ENCODE measurements at places on chromosomes 2 and 18.
A peak's percentile ranks its signal among the peaks of the same experiment; 100 is the strongest.

- no peak for DNase-seq
- H3K4me3 ChIP-seq: peak within 1 kb of the TSS; percentile 22
- no peak within 1 kb of the TSS for H3K27ac ChIP-seq
- no peaks in the 10 kb centered on the region for H3K36me3 ChIP-seq
Observed at GRCh38 chr18:50559752-50560680, at the start of gene MAPK4. MAPK4 (plus strand) TSS chr18:50560087; CDS start chr18:50663959, 103,872 bp downstream.

GRCh38 chr2:177172034-177172880 lies 40.3 kb upstream of the HNRNPA3 start:
- H3K4me1 ChIP-seq: no peaks in the 10 kb centered on the region
- H3K27me3 ChIP-seq: no peaks in the 10 kb centered on the region
- DNase-seq: no peak
- no peak overlapping the region for H3K4me3 ChIP-seq

GRCh38 chr2:69765096-69765380 lies 23.1 kb downstream of the ANXA4 start:
- H3K4me1 ChIP-seq: peaks cover 6% of the 10 kb centered on the region
- H3K4me3 ChIP-seq: no peak overlapping the region
- H3K27me3 ChIP-seq: no peaks in the 10 kb centered on the region
- no peaks in the 10 kb centered on the region for H3K36me3 ChIP-seq

DNA sequence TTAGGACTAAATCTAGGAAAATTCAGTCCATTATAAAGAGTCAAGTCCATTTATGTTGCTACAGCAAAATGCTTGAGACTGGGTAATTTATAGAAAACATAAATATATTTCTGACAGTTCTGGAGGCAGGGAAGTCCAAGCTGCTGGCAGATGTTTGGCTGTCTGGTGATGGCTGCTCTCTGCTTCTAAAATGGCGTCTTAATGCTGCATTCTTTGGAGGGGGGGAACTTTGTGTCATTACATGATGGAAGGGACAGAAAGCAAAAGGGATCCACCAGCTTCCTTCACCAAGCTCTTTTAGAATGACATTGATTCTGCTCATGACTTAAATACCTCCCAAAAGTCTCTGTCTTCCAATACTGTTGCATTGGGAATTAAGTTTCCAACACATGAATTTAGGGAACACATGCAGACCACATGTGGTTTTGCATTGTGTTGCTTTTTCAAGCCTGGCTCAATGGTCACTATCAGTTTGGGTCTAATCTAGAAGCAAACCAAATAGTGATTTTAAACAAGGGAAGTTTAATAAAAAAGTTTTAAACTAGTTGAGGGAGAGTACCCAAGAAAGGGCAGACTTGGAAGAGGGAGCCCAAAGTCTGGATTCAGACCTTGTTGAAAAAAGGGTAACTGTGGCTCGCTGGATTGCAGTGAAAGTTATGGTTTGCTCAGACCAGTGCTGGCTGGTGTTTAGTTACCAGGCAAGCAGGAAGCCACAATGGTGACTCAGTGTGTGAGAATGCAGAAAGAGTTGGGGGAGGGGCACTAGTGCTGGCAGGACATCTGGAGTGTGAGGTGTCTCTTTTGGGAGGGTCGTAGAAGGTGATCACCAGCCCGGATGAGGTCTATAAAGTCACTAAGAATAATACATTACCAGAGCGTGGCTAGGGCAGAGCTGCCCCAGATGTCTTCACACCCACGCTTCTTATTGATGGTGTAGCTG lies 30.8 kb downstream of the C18orf54 start:
- H3K27ac ChIP-seq: no peak overlapping the region
- no peaks in the 10 kb centered on the region for H3K36me3 ChIP-seq
- no peaks in the 10 kb centered on the region for H3K27me3 ChIP-seq
- H3K4me1 ChIP-seq: no peaks in the 10 kb centered on the region
- H3K4me3 ChIP-seq: no peak overlapping the region

- no peaks in the 10 kb centered on the region for H3K36me3 ChIP-seq
- no peaks in the 10 kb centered on the region for H3K27me3 ChIP-seq
- no peaks in the 10 kb centered on the region for H3K4me1 ChIP-seq
- no peak overlapping the region for H3K27ac ChIP-seq
- no peak overlapping the region for H3K4me3 ChIP-seq
Observed at GRCh38 chr2:226849349-226849748, 13.5 kb downstream of the RHBDD1 start.

DNA sequence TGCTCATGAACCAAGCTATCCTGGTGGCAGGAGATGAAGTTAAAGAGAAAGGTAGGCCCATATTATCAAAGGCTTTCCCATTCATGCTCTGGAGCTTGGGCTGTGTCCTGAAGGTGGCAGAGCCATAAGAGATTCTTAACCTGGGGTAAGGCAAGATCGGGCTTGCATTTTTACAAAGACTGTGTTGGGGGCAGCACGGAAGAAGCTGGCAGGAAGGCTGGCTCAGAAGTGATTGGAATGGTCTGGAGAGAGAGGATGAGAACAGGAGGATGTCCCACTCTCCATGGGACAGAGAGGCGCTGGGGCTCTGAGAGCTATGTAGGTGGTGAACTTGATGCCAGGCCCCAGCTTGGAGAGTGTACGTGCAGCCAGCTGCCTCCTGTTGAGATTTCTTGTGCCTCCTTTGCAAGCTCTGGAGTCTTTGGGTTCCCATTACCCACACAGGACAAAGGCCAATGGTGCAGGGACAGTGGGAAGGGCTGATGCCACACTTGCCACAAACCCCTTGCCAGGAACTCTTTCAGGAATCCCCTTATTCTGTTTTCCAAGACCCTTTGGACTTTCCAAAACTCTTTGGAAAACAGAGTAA lies 40.6 kb upstream of the FZD5 start:
- H3K27me3 ChIP-seq: no peaks in the 10 kb centered on the region
- H3K4me3 ChIP-seq: no peak overlapping the region
- no peaks in the 10 kb centered on the region for H3K36me3 ChIP-seq
- H3K27ac ChIP-seq: no peak overlapping the region

DNA sequence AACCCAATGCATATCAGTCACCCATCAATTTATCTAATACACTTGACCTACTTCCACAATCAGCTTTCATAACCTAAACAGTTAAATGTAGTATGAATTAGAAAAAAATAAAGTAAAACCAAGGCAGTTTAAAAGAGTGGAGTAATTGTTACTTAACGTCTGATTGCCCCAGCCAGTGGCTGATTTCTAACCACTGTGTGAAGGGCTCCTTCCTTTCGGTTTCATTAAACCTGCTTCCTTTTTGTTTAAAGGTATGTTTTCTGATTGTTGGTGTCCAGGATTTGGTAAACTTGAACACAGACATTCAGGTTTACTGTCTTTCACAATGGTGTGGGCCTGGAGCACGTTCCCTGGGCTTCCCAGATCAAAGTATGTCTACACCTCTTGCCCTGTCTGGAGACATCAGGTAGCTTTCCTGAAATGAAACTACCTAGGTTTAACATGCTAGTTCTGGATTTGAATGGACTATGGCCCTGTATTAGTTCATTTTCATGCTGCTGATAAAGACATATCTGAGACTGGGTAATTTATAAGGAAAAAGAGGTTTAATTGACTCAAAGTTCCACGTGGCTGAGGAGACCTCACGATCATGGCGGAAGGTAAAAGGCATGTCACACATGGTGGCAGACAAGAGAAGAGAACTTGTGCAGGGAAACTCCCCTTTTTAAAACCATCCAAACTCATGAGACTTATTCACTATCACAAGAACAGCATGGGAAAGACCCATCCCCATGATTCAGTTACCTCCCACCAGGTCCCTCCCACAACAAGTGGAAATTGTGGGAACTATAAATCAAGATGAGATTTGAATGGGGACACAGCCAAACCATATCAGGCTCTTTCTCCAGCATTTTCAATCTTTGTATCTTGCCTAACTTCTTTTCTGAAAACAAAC lies 605.2 kb upstream of the ID2 start:
- no peaks in the 10 kb centered on the region for H3K36me3 ChIP-seq
- H3K27me3 ChIP-seq: no peaks in the 10 kb centered on the region
- H3K4me3 ChIP-seq: no peak overlapping the region

- DNase-seq: no peak
- H3K4me3 ChIP-seq: no peak overlapping the region
- H3K36me3 ChIP-seq: peaks cover 16% of the 10 kb centered on the region
- H3K4me1 ChIP-seq: no peaks in the 10 kb centered on the region
Observed at GRCh38 chr2:58138396-58139030, 91.9 kb downstream of the VRK2 start.

- DNase-seq: peak; percentile 51
- peak overlapping the region; percentile 60 for H3K27ac ChIP-seq
- no peaks in the 10 kb centered on the region for H3K27me3 ChIP-seq
- peaks cover 2% of the 10 kb centered on the region for H3K36me3 ChIP-seq
Observed at GRCh38 chr2:240622531-240623235, 2.6 kb upstream of the GPR35 start.

- H3K4me3 ChIP-seq: no peak overlapping the region
- no peaks in the 10 kb centered on the region for H3K36me3 ChIP-seq
- H3K27me3 ChIP-seq: no peaks in the 10 kb centered on the region
- H3K4me1 ChIP-seq: no peaks in the 10 kb centered on the region
Observed at GRCh38 chr2:61720911-61721310, 132.9 kb downstream of the FAM161A start.

- H3K4me1 ChIP-seq: no peaks in the 10 kb centered on the region
- no peaks in the 10 kb centered on the region for H3K36me3 ChIP-seq
- DNase-seq: no peak
- H3K27me3 ChIP-seq: no peaks in the 10 kb centered on the region
- H3K4me3 ChIP-seq: no peak overlapping the region
- H3K27ac ChIP-seq: no peak overlapping the region
Observed at GRCh38 chr18:56377231-56377630, 261.2 kb downstream of the TXNL1 start.

DNA sequence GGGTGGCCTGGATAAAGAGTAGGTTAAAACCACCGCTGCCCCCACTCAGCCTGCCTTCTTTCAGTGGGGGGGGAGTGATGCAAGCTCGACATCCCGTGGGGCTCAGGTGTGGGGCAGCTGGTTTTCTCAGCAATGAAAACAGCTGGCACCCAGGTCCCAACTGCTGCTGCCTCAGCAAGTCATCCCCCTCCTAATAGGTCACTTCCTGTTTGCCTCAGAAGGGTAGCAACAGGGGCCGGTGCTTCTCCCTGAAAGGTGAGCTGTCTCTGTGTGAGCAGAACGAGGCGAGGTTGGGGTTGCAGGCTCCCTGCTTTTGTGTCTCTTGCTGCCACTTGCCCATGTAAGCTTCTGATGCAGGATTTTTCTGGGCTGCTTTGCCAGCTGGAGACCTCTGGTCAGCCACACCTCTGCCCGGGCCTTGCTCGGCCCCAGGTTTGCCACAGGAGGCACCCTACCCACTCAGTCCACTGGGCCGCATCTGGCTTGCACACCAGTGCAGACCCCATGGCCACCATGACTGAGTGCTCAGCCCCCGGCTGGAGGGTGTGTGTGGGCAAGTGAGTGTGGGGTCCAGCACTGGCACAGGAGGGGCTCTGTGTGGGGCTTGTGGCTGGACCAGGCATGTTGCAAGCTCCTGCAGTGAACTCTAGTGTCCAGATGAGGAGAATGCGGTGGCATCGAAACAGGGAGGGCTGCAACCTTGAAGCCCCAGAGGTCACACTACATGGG lies 11.5 kb upstream of the ASB1 start:
- no peak overlapping the region for H3K27ac ChIP-seq
- H3K4me3 ChIP-seq: no peak overlapping the region
- H3K36me3 ChIP-seq: no peaks in the 10 kb centered on the region
- no peak for DNase-seq
- H3K27me3 ChIP-seq: no peaks in the 10 kb centered on the region

GRCh38 chr18:59631583-59632181 lies 65.5 kb downstream of the CCBE1 start:
- DNase-seq: no peak
- H3K36me3 ChIP-seq: no peaks in the 10 kb centered on the region
- no peaks in the 10 kb centered on the region for H3K4me1 ChIP-seq
- no peak overlapping the region for H3K27ac ChIP-seq

DNA sequence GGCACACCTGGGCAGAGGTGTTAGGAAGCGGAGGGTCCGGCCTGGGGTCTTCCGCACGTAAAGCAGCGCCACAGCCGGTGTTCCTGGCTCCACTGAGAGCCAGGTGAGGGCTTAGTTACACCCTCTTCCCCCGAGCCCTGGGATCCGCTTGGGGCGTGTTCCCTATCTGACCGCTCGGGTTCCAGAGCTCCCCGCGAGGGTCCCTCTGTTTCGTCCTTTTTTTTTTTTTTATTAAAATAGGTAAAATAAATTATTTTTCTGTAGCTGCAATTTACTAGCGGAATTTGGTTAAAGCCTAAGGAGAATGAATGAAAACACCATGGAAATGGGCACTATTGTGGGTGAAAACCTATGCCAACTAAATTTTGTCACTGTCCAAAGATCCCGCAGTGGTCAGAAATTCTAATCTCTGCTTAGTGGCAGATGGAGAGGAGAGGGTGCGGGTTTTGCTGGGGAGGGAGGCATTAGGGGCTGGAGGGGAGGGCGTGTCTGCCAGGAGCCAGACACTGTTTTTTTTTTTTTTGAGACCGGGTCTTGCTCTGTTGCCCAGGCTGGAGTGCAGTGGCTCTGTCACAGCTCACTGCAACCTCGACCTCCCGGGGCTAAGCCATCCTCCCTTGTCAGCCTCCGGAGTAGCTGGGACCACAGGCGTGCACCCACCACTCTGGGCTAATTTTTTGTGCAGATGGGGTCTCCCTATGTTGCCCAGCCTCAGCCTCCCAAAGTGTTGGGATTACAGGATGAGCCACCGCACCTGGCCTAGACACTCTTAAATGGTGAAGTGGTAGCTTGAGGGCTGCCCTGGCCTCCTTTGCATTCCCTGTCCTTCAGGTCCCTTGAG lies 834 bp downstream of the PDCL3 start:
- H3K36me3 ChIP-seq: peaks cover 25% of the 10 kb centered on the region
- peaks cover 40% of the 10 kb centered on the region for H3K4me1 ChIP-seq
- H3K27ac ChIP-seq: peak overlapping the region; percentile 74
- peak overlapping the region; percentile 89 for H3K4me3 ChIP-seq

- DNase-seq: no peak
- H3K27me3 ChIP-seq: no peaks in the 10 kb centered on the region
- H3K4me1 ChIP-seq: no peaks in the 10 kb centered on the region
- no peaks in the 10 kb centered on the region for H3K36me3 ChIP-seq
- no peak overlapping the region for H3K4me3 ChIP-seq
- H3K27ac ChIP-seq: no peak overlapping the region
Observed at GRCh38 chr18:52826994-52827393, 487.0 kb downstream of the DCC start.

DNA sequence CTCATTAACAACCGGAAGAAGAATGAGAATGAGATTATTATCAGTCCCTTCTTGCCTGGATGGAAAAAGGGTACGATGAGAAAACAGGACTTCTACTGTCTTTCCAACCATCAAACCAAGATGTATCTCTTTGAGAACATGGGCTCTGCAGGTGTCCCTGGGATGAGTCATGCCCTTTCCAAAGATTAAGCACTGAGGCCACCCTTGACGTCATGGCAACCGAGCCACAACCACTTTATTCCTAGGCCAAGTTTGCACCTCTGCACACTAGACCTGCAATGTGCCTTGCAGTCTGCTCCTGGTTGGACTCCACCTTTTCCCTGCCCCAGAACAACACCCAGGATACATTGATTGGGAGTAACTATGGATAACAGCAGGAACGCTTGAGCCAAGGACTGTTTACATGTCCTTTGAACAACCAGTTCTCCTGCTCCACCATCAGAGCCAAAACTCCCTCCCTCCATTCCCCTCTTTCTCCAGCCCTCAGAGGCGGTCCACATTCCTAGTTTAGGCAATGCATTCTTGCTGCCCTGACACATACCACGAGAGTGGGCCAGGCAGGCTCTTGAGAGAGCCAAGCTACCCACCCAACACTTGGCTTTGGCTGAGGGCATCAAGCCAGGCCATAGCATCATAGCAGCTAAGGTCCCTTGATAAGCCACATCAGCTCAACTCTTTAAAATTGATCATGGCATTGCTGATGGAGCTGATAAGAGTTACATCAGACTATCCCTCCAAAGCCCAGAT lies 310.7 kb downstream of the TNS1 start:
- no peaks in the 10 kb centered on the region for H3K36me3 ChIP-seq
- no peak for DNase-seq
- H3K4me1 ChIP-seq: no peaks in the 10 kb centered on the region
- H3K27me3 ChIP-seq: no peaks in the 10 kb centered on the region
